ENCODE measurements at places on chromosomes 12 and 14.

DNA sequence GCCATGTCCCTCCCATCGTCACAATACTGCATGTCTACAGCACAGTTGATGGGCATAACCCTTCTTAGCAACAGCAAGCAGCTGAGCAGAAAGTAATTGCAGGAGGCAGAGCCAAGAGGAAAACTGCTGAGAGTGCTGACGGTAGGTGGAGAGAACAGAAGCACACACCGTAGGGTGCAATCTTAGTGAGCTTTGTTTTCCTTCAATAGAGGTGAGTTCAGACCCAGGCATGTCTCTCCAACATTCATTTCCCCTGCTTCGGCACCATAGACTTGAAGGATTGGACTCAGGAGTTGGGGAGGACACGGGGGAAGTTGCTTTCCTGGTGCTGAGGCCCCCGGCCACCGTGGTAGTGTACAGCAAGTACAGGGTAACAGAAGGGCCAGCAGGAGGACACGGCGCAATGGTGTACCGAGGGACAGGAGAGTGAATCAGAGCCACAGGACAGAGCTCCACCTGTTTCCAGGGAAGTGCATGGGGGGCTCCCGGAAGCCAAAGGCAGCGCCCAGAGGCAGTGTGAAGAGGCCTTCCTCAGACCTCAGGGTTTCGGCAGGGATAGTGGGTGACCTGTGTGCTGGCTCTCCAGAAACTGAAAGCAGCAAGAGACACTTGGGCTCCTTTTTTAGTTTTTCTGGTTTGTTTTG is 36.3 kb upstream of the SINHCAF start:
- DNase-seq, result peak; percentile 11

DNA sequence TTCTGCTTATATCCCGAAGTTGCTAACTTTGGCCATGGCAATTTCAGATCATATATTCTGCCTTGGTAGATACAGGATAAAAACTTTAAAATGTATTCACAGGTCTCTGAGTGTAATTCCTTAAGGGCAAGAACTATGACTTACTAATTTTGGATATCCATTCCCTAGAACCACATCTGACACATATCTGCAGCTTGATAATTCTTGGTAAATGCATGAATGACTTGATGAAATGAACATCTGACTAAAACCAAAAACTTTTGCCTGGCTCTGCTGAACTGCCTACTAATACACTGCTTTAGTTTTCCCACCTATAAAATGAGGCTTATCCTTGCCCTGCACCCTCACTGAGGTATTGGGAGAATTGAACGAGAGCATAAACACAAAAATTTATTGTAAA is 32.2 kb downstream of the SLC25A21 start:
- no peak for DNase-seq

GRCh38 chr12:121825041-121825523 is 21.3 kb downstream of the SETD1B start:
- DNase-seq, result no peak

DNA sequence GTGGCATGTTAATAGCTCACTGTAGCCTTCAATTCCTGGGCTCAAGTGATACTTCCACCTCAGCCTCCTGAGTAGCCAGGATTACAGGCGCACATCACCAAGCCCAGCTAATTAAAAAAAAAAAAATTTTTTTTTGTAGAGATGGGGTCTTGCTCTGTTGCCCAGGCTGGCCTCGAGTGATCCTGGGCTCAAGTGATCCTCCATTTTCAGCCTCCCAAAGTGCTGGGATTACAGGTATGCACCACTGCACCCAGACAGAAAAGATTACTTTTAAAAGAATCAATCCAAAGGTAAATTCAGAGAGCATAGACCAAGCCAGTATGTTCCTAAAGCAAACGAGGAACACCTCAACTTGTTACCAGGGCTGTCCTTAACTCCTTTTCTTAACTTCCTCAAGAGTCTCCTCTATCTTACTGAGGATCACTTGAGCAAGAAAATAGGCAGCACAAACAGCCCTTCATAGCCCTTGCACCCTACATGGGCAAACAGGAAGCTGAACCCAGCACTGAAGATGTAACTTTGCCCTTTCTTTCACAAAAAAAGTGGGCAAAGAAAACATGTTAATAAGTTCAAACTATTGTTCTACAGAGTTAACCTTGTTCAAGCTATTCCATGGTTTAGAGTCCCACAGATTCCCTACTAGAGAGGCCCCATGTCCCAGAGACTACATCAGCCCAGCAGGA is 11.3 kb downstream of the CS start:
- no peak for DNase-seq

- DNase-seq, result no peak
These were observed 183.0 kb upstream of the ARID2 start for GRCh38 chr12:45546545-45546944.

GRCh38 chr12:20282401-20282800 is 85.9 kb upstream of the PDE3A start:
- DNase-seq, result no peak

GRCh38 chr12:124395284-124395752 is 100.4 kb downstream of the RFLNA start:
- DNase-seq, result no peak

- no peak for DNase-seq
These were observed 32.5 kb upstream of the SSPN start for GRCh38 chr12:26162905-26163304.

DNA sequence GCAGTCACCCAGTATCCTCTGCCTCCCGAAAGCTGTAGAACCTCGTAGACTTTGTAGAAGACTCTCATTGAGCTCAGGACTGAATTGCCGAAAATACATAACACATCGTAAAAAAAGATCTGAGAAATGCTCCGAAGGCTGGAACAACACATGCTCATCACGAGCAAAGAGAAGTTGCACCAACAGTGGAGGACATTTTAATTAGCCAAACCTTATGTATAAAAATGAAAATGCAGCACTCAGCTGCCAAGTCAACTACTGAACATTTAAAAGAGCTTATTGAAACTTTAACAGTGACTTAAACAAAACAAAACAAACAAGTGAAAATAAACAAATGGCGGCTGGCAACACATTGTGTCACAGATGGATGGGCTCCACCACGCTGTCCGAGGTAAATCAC is 519.9 kb downstream of the TMEM132D start:
- no peak for DNase-seq

DNA sequence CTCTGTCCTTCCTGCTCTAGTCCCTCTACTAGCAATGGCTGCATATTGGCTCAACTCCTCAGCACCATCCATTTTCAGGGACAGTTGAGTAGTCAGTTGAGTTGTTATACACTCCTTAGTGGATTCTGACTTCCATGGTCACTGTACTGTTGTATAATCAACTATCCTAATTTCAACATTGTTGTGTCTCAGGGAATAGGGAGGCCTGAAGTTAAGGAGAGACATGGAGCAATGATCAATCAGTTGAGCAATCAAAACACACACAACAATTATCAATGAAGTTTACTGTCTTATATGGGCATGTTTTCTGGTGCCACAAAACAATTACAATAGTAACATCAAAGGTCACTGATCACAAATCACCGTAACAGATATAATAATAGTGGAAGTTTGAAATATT is 255.9 kb downstream of the KCNC2 start:
- DNase-seq, result no peak

DNA sequence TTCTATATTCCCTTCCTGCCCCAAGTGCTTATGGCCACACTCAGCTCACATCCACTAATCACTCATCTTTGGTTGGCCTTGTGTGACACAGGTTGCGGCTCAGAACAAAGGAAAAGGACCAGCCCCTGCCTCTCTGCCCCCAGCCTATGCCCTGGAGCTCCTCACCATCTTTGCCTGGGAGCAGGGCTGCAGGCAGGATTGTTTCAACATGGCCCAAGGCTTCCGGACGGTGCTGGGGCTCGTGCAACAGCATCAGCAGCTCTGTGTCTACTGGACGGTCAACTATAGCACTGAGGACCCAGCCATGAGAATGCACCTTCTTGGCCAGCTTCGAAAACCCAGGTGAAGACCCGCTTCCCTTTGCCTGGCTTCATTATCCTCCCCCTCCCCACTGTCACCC is 15.8 kb upstream of the OAS2 start:
- no peak for DNase-seq

DNA sequence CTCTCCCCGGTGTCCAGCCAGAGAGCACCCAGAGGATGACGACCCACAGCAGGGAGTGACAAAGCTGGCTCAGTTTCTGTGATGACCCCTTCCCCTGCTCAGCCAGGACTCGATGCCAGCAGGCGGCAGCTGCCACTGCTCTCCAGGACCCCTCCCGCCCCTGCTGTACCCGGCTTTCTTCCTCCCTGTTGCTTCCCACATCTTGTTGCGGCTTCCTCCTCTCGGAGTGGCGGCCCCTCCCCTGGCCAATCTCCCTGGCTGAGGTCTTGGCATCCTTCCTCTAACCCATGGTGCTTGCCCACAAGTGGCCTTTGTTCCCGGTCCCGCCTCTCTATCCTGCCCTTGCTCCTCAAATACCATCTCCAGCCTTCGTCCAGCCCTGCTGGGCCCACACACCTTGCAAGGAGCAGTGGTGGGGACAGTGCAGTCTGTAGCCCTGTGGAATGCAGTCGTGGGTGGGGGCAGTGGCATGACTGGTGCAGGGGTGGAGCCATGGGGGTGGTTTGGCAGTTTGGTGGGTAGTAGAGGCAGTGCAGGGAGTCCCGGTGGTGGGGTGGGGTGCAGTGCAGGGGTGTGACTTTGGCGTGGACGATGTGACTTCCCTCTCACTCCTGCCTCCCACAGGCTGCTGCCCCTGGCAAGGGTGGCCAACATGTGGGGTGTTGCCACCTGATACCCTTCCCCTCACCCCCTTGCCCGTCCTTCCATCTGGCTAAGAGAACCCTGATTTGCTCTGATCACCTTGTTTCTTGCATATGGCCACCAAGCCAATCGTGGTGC is 16.3 kb upstream of the BEGAIN start:
- DNase-seq, result no peak

- peak; percentile 84 for DNase-seq
These were observed 85.3 kb downstream of the RFLNA start for GRCh38 chr12:124379938-124380754.

DNA sequence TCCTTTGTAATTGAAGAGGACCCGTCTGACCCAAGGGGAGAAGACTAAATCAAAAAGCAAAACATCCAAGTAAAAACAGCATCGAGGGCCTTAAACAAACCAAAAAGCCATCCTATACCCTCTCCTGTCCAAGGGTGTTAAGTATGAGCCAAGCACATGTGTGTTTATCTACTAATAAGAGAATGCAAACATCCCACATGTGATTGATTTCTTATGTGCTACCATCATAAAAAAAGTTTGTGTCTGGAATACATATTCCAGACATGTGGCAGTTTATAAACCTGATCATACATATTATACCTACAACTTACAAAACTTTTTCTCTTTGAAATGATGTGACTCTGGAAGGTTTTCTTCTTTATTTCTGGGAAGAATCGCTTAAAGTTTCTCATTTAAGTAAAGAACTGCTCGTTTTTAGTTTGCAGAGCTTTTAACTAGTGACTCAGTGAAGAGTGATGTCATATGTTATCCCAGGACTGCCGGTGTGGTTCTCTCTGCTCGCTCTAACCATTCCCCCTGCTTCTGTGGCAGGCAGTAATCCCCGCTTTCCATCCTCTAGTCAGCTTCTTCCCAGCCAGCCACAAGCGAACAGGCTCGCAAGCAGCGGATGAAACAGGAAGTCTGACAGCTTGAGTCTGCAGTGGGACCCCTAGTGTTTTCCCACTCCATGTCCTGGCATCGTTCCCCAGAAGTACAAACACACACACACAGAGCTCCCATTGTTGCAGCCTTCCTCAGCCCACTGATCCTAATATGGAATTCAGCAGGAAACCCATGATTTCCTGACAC is 431 bp upstream of the RHOJ start:
- DNase-seq, result peak; percentile 2

DNA sequence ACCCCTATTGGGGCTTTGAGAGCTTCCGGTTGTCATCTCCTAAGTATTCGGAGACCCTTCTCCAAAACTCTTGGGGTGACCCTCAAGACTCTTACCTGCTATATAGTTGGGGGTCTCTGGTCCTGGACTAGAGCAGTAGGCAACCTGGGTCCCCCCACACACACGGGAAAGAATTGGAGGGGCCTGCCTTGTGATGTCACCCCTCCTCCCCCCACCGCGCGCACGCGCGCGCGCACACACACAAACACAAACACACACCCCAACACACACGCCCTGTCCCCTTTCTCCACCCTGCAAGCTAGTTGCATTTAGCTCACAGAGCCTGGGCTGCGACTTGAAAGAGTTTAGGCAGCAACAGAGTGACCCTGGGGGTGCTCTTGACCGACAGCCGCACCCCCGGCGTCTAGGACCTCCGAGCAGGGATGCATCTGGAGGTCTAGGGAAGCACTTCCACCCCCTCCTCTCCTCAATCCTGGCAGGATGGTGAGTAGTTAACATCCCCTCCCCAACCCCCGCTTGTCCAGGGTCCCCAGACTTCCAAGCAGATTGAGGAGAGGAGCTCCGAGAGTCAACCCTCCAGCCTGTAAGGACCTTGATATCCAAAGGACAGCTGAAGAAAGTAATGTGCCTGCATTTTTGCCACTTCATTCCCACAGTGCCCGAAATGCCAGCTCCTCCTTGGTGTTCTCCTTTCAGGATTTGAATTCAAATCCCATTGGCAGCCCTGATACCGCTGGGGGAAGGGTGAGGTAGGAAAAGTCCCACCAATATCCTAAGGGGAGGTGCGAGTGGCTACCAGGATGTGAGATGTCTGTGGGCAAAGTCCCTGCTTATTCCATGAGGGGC is 1.4 kb upstream of the DNAJC14 start:
- peak; percentile 40 for DNase-seq

DNA sequence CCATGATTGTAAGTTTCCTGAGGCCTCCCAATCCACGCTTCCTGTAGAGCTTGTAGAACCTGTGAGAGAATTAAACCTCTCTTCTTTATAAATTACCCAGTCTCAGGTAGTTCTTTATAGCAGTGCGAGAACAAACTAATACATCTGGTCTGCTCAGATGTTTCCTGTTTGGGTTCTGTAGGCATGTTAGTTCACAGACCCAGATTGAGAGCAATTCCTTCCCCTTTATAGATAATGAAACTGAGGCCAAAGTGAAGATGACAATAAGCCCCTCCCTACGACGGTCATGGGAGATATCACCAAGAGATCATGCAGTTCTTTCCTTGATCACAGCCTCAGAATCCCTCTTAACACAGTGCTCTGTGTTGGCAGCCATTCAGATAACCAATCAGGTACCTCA is 76.5 kb upstream of the CLMN start:
- DNase-seq, result peak; percentile 8

- no peak for DNase-seq
These were observed 7.5 kb downstream of the SLC15A5 start for GRCh38 chr12:16269946-16270345.

DNA sequence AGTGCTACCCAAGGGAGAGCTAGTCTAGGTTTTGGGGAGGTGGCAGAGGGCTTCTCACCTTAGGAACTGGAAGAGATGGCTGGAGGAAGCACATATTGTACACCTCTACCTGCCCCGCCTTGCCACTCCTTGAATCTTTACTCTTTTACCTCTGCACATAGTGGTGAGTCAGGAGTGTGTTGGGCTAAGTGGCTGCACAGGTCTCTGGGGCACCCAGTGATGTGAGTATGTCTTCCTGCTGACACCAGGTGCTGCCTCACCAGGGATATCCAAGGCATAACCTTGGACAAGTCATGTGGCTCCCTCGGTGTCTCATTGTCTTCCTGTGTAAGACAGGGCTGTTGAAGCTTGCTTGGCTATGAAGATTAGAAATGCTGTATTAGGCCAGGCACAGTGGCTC is 19.8 kb upstream of the CABP1 start:
- DNase-seq, result no peak

GRCh38 chr14:32078858-32079216 is 1.7 kb downstream of the ARHGAP5 start:
- no peak for DNase-seq

- DNase-seq, result no peak
These were observed 537.0 kb downstream of the SLC6A15 start for GRCh38 chr12:84375449-84376170.
